Sigmoid colon (tissue), 7 donors: ENCODE measurements at places on chromosomes 7 and 10. TPM values are rescaled to one million over a fixed set of nuclear protein-coding genes. Genes with fewer than 3 reads are reported as not detected.

DNA sequence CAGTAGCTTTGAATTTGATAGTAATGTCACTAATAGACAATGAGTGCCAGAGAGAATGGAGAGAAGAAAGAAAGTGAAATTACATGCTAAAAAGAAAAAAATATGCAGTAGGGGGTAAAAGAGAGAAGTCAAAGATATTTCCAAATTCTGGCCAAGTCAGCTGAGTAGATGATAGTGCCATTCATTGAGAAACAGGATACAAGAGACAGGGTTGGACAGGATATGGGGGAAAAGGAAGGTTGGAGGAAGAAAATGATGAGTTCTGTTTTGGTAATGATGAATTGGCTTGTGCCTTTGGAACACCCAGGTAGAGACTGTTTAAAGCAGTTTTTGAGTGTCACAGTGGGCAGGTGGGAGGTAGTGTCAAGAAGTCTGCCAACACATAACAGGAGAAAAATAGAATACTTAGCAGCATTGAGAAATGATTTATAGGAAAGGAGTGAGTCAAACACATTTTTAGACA, 78.3 kb downstream of the LRRC17 start:
- H3K4me1 ChIP-seq: peaks cover 31% of the 10 kb centered on the region
- no peaks in the 10 kb centered on the region for H3K27me3 ChIP-seq
- DNase-seq: no peak
- no peak overlapping the region for H3K4me3 ChIP-seq
- H3K27ac ChIP-seq: peak overlapping the region; percentile 69
- no peaks in the 10 kb centered on the region for H3K36me3 ChIP-seq

- H3K27me3 ChIP-seq: no peaks in the 10 kb centered on the region
- no peaks in the 10 kb centered on the region for H3K4me1 ChIP-seq
- DNase-seq: no peak
- H3K27ac ChIP-seq: no peak overlapping the region
- no peaks in the 10 kb centered on the region for H3K36me3 ChIP-seq
These were observed 117.3 kb upstream of the ZNF438 start for GRCh38 chr10:31148951-31149350.

GRCh38 chr10:120710076-120710475, 141.1 kb upstream of the WDR11 start:
- no peak overlapping the region for H3K4me3 ChIP-seq
- H3K27ac ChIP-seq: no peak overlapping the region
- no peaks in the 10 kb centered on the region for H3K27me3 ChIP-seq
- no peaks in the 10 kb centered on the region for H3K4me1 ChIP-seq

GRCh38 chr10:6198171-6198570, 4.6 kb upstream of the PFKFB3 start:
- DNase-seq: no peak
- no peaks in the 10 kb centered on the region for H3K36me3 ChIP-seq
- no peak overlapping the region for H3K27ac ChIP-seq
- H3K4me1 ChIP-seq: no peaks in the 10 kb centered on the region
- H3K27me3 ChIP-seq: no peaks in the 10 kb centered on the region

Gene TRPV5
- not detected for total RNA-seq

DNA sequence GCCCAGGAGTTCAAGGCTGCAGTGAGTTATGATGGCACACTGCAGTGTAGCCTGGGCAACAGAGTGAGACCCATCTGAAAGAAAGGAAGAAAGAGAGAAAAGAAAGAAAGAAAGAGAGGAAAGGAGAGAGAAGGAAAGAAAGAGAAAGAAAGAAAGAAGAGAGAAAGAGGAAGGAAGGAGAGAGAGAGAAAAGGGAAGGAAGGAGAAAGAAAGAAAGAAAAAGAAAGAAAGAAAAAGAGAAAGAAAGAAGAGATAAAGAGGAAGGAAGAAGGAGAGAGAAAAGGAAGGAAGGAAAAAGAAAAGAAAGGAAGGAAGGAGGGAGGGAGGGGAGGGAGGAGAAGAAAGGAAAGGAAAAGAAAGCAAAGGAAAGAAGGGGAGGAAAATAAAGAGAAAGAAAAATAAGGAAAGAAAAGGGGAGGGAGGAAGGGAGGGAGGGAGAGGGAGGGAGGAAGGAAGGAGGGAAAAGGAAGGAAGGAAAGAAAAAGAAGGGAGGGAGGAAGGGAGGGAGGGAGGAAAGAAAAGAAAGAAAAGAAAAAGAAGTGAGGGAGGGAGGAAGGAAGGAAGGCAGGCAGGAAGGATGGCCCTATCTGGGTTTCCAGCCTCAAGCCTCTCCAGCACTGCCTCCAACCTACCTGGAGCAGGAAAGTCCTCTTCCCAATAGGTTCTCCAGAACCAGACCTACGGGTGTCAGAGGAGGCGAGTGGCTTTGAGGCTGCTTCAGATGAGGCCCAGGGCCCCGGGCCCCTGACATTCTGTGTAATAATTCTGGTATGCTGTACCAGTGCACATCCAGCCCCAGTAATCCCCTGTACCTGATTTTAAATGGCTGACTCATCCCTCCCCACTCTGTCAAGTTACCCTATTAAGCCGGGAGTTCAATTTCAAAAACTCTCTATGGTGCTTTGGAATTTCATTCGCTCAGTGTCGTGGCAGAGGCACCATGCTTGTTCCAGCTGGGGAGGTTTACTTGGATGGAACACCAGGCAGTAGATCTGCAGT, 6.8 kb upstream of the PARD3 start:
- no peak overlapping the region for H3K4me3 ChIP-seq
- no peak overlapping the region for H3K27ac ChIP-seq
- no peaks in the 10 kb centered on the region for H3K27me3 ChIP-seq
- DNase-seq: no peak
- no peaks in the 10 kb centered on the region for H3K4me1 ChIP-seq

Gene TMEM196
- total RNA-seq: not detected

Gene CCDC3
- total RNA-seq: 5.7 TPM

- H3K27ac ChIP-seq: peak overlapping the region; percentile 38
- H3K36me3 ChIP-seq: no peaks in the 10 kb centered on the region
- H3K4me1 ChIP-seq: peaks cover 64% of the 10 kb centered on the region
- no peak overlapping the region for H3K4me3 ChIP-seq
- no peak for DNase-seq
- no peaks in the 10 kb centered on the region for H3K27me3 ChIP-seq
These were observed 10.2 kb downstream of the MXI1 start for GRCh38 chr10:110217662-110218008.

GRCh38 chr10:44706745-44707144, 204.4 kb upstream of the TMEM72 start:
- H3K4me1 ChIP-seq: no peaks in the 10 kb centered on the region
- DNase-seq: no peak
- no peak overlapping the region for H3K4me3 ChIP-seq
- H3K27ac ChIP-seq: no peak overlapping the region

GRCh38 chr7:101575721-101576120, 53.4 kb downstream of the MYL10 start:
- no peak for DNase-seq
- H3K27me3 ChIP-seq: no peaks in the 10 kb centered on the region
- H3K27ac ChIP-seq: no peak overlapping the region
- no peaks in the 10 kb centered on the region for H3K36me3 ChIP-seq

- no peaks in the 10 kb centered on the region for H3K4me1 ChIP-seq
- no peak overlapping the region for H3K4me3 ChIP-seq
- no peak for DNase-seq
- no peak overlapping the region for H3K27ac ChIP-seq
These were observed 124.9 kb downstream of the ELFN1 start for GRCh38 chr7:1794888-1795542.

DNA sequence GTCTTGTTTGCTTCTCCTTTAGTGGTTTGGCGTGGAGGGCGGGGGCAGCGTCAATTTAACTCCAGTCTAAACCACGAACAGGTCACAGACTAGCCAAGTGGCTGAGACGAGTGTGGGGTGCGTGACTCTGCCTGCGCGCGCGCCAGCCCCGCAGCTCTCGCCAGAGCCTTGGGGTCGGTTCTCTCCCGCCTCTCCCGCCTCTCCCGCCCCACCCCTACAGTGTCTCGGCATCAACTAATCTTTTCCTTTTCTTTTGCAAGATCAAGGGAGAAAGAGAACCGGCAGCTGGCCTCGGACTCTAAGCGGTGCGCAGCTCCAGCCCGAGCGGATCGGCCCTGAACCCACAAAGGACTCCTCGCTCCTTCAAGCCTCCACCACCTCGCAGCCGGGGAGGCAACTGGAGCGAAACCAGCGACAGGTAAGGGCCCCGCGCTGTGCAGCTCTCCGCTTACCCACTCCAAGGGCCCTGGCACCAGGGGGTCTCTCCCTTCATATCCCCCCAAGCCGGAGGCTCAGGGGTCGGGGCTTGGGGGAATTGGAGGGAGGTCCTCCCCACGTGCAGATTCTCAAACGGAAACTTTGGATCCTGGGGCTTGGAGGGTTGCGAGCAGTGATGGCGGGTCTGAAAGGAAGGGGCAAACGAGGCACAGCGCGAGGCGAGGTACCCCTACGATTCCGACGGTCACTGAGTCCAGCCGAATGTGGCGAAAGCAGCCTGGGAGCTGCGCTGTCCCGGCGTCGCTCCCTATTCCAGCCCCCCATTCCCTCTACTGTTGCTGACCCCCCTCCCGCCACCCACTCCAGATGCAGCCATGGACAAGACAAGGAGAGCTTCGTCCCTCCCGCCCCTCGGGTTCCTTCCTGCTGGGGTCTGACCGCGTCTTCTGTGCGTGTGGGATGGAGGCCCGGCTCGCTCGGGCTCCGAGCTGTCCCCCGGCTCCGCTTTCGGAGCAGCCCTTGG, 829 bp downstream of the CHRM2 start:
- H3K4me1 ChIP-seq: no peaks in the 10 kb centered on the region
- peak overlapping the region; percentile 90 for H3K27ac ChIP-seq
- peak; percentile 78 for DNase-seq
- peak overlapping the region; percentile 80 for H3K4me3 ChIP-seq
- no peaks in the 10 kb centered on the region for H3K27me3 ChIP-seq

Gene PRR15
- total RNA-seq: not detected

- H3K36me3 ChIP-seq: no peaks in the 10 kb centered on the region
- H3K27ac ChIP-seq: peak overlapping the region; percentile 7
- H3K4me1 ChIP-seq: peaks cover 64% of the 10 kb centered on the region
- H3K4me3 ChIP-seq: no peak overlapping the region
- no peaks in the 10 kb centered on the region for H3K27me3 ChIP-seq
- DNase-seq: no peak
These were observed 26.9 kb downstream of the ZEB1 start for GRCh38 chr10:31345886-31346285.

Gene CD36
- 35.6 TPM for total RNA-seq

Gene AKR1C1
- 31.4 TPM for total RNA-seq

- peaks cover 18% of the 10 kb centered on the region for H3K4me1 ChIP-seq
- H3K27ac ChIP-seq: no peak overlapping the region
- DNase-seq: no peak
These were observed 39.4 kb upstream of the DAGLB start for GRCh38 chr7:6487184-6487545.

DNA sequence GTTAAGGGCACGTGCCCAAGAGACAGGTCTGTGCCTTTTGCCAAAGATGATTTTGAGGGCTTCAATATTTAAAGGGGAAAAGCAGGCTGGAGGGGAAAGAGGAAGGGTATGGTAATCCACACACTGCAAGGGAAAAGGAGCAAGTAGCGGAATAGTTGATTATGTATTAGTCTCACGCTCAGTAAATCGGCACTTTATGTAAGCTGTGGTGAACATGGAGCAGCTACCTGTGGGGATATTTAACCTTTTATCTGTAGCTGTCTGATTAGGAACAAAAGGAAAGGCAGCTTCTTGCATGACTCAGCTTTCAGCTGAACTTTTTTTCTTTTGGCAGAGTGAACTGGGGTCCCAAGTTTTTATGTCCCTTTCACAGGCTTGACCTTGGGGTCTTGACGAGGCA, 123.4 kb downstream of the COL13A1 start:
- DNase-seq: no peak
- no peaks in the 10 kb centered on the region for H3K27me3 ChIP-seq
- no peak overlapping the region for H3K4me3 ChIP-seq
- H3K36me3 ChIP-seq: no peaks in the 10 kb centered on the region
- H3K4me1 ChIP-seq: no peaks in the 10 kb centered on the region

DNA sequence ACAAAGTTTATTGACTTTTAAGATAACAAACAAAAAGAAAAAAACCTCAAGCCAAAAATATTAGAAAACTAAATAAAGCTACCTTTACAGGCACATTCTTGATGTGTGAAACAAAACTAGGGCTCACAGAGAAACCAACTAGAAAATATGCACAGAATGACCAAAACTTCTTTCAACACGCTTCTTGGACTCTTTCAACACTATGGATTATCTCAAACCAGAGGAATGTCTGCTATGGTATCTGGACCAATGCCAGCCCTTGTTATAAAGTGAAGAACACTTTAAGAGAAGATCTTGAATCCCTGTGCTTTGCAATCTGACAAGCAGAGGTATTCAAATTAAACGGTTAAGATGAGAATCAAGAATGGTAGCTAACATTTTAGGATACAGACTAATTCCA, 76.6 kb downstream of the DNAJC1 start:
- no peaks in the 10 kb centered on the region for H3K27me3 ChIP-seq
- DNase-seq: no peak
- H3K27ac ChIP-seq: no peak overlapping the region
- no peaks in the 10 kb centered on the region for H3K4me1 ChIP-seq

Gene DYNC1I1
- total RNA-seq: 37.8 TPM

Gene FAM25G
- total RNA-seq: not detected

- peaks cover 6% of the 10 kb centered on the region for H3K36me3 ChIP-seq
These were observed at the start of gene PRDX3 for GRCh38 chr10:119178372-119179119. Gene PRDX3 (minus strand): TSS chr10:119178812. CDS start chr10:119178790, 22 bp downstream.

DNA sequence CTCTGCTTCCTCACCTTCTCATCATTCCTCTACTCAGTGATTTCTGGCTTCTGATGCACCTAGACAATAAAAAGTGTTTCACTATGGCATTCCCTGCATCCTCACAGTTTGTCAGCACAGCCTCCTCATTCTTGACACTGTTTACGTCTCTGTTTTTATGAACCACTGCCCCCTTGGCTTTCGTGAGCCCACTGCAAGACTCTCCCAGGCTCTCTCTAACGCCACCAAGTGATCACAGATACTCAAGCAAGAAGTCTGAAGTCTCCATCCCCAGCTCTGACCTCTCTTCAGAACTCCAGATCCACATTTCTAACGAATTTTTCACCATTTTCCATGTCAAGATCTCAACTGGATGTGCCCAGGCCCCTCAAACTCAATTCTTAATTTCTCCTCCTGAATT, 8.9 kb downstream of the SLC16A9 start:
- no peak overlapping the region for H3K4me3 ChIP-seq
- no peaks in the 10 kb centered on the region for H3K27me3 ChIP-seq
- no peaks in the 10 kb centered on the region for H3K36me3 ChIP-seq
- H3K27ac ChIP-seq: no peak overlapping the region
- H3K4me1 ChIP-seq: no peaks in the 10 kb centered on the region

Gene BZW2
- 52.5 TPM for total RNA-seq

- no peaks in the 10 kb centered on the region for H3K36me3 ChIP-seq
- no peak overlapping the region for H3K4me3 ChIP-seq
- DNase-seq: no peak
- H3K27me3 ChIP-seq: no peaks in the 10 kb centered on the region
These were observed 68.9 kb upstream of the HDAC9 start for GRCh38 chr7:18426564-18427226.

DNA sequence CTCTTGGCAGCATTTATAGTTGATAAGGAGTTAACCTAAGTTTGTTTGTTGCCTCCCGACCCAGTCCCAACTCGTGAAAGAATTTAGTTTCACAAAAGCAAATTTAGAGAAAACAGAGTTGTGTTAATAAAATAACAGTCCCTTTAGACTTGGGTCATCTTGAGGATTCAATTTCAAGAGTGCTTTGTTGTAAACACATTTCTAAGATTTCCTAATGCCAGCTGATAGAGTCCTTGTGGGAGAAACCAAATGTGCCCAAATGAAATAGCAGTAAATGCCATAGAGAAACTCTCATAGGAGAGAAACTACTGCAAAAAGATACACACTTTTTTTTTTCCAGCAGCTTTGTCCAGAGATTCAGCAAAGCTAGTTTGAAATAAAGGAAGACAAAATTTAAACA, 211.3 kb upstream of the BMPER start:
- no peak overlapping the region for H3K27ac ChIP-seq
- H3K27me3 ChIP-seq: no peaks in the 10 kb centered on the region
- H3K36me3 ChIP-seq: no peaks in the 10 kb centered on the region
- no peak for DNase-seq
- H3K4me3 ChIP-seq: no peak overlapping the region
- H3K4me1 ChIP-seq: no peaks in the 10 kb centered on the region
